Gastrocnemius medialis (tissue), 4 donors: ENCODE measurements at places on chromosomes 1 and 21. TPM values are rescaled to one million over a fixed set of nuclear protein-coding genes. Genes with fewer than 3 reads are reported as not detected.

GRCh38 chr1:62110198-62110817, 84.3 kb upstream of the L1TD1 start:
- peak; percentile 23 for DNase-seq

DNA sequence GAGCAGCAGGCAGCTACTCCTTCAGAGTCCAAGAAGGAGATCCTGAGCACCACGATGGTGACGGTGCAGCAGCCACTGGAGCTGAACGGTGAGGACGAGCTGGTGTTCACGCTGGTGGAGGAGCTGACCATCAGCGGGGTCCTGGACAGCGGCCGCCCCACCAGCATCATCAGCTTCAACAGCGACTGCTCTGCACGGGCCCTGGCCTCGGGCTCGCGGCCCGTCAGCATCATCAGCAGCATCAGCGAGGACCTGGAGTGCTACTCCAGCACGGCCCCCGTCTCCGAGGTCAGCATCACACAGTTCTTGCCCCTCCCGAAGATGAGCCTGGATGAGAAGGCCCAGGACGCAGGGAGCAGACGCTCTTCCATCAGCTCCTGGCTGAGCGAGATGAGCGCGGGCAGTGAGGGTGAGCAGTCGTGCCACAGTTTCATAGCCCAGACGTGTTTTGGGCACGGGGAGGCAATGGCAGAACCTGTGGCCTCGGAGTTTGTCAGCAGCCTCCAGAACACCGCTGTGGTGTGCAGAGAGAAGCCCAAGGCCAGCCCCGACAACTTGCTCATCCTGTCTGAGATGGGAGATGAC, 531.8 kb downstream of the KIF26B start:
- no peak for DNase-seq

The PPFIA4 gene
- total RNA-seq = 40.8 TPM

- DNase-seq = no peak
These were observed 76.2 kb downstream of the NFIA start for GRCh38 chr1:61158591-61158990.

The CRNN gene
- not detected for total RNA-seq

The THEM5 gene
- not detected for total RNA-seq
